Mesenchymal stem cell (in vitro differentiated cells and primary cell): ENCODE measurements at places on chromosomes 3 and 15.

- H3K4me1 ChIP-seq = peaks cover 3% of the 10 kb centered on the region
- no peaks in the 10 kb centered on the region for H3K27me3 ChIP-seq
- no peaks in the 10 kb centered on the region for H3K36me3 ChIP-seq
- DNase-seq = no peak
Observed at GRCh38 chr3:136632625-136633081, 119.5 kb downstream of the STAG1 start.

GRCh38 chr15:29470311-29470710 is 200.7 kb upstream of the NSMCE3 start:
- no peak for DNase-seq
- no peaks in the 10 kb centered on the region for H3K4me1 ChIP-seq
- H3K36me3 ChIP-seq = no peaks in the 10 kb centered on the region

GRCh38 chr15:74025436-74025835 is 30.9 kb downstream of the PML start:
- DNase-seq = no peak
- H3K4me1 ChIP-seq = peaks cover 17% of the 10 kb centered on the region
- H3K36me3 ChIP-seq = peaks cover 89% of the 10 kb centered on the region
- H3K4me3 ChIP-seq = no peak overlapping the region
- H3K27me3 ChIP-seq = no peaks in the 10 kb centered on the region

GRCh38 chr3:29463304-29463703 is 182.4 kb downstream of the RBMS3 start:
- H3K27ac ChIP-seq = no peak overlapping the region
- H3K4me1 ChIP-seq = no peaks in the 10 kb centered on the region
- no peak overlapping the region for H3K4me3 ChIP-seq
- H3K36me3 ChIP-seq = peaks cover 4% of the 10 kb centered on the region
- no peaks in the 10 kb centered on the region for H3K27me3 ChIP-seq
